ENCODE measurements at places on chromosomes 1 and 21.

DNA sequence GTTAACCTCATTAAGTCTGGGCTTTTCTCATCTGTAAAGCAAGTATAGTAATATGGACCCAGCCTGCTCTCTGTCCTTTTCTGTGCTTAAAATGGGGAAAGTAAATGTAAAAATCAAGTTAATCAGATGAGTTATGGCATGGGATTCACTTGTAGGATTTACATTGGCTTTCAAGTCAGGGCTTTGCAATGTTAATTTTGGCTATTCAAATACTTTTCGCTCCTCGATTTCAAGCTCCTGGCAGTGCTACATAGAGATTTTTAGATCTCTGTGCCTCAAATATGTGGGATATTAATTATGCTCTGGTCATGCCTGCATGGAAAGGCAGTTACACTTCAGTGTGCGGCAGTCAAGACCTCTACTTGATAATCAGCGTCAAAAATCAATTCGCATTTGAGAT lies 709.8 kb downstream of the LTN1 start:
- DNase-seq = no peak

DNA sequence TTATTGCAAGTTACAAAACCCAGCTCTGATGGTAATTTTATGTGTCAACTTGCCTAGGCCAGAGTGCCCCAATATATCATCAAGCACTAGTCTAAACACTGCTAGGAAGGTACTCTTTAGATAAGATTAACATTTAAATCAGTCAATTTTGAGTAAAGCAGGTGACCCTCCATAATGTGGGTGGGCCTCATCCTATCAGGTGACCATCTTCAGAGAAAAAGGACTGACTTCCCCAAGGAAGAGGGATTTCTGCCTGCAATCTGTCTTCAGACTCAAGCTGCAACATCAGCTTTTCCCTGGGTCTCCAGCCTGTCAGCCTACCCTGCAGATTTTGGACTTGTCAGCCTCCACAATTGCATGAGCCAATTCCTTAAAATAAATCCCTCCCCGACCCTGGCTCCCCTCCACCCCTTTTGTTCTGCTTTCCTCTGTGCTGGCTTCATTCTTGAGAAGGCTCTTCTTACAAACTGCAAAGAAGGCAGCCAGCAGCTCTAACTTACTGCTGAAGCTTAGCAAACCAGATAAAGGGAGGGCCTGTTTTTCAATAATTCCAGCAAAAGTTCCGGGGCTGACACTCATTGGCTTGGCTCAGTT lies 56.4 kb upstream of the RUNX3 start:
- DNase-seq = no peak

GRCh38 chr21:29208682-29209059 lies 78.2 kb downstream of the MAP3K7CL start:
- DNase-seq = no peak

GRCh38 chr1:119674111-119674526 lies 26.1 kb upstream of the ZNF697 start:
- DNase-seq = no peak

DNA sequence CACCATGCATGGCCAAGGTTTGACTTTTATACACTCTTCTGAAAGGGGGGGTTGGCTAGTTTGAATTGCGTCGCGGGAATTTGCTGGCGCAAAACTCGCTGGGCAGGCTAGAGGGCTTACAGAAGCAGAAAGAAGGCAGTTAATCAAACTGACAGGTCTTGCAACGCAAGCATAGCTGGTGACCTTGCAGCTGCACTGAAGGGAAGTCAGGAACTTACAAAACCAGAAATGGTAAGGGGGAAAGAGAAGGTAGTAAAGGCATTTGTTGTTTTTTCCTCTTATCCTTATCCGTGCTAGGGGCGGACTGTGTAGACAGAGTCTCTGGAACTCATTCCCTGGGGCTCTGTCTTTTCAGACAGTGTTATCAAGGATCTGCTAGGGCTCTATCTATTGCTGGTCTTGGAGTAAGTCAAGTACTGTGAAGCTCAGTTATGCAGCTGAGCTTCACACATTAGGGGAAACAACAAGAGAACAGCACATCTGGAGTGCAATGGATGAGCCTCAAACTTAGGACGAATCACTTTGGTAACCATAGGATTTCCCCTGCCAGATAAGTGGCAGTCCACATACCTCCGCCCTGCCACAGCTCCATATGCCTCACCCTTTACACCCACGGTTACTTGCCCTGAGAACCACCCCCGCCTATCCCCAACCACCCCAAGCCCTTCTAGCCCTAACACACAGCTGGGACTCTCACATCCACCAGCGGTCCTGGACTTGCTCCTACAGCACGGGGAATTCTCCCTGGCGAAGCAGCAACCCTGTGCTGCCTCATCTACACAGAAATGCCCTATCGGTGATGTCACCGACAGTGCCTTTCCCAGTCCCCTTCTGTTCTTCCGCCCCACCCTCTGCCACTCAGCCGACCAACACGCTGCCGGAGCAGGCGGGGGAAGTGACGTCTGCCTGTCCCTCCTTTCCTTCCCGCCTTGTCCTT lies 251.4 kb downstream of the FAM72C start:
- peak; percentile 50 for DNase-seq

GRCh38 chr1:231421546-231421970 lies 529 bp downstream of the EGLN1 start:
- peak; percentile 38 for DNase-seq

- no peak for DNase-seq
Observed at GRCh38 chr1:147664206-147664605, 6.1 kb downstream of the ACP6 start.

GRCh38 chr21:29332461-29333362 lies 34.0 kb downstream of the BACH1 start:
- no peak for DNase-seq

- DNase-seq = no peak
Observed at GRCh38 chr1:32111789-32112188, 3.9 kb downstream of the KPNA6 start.

DNA sequence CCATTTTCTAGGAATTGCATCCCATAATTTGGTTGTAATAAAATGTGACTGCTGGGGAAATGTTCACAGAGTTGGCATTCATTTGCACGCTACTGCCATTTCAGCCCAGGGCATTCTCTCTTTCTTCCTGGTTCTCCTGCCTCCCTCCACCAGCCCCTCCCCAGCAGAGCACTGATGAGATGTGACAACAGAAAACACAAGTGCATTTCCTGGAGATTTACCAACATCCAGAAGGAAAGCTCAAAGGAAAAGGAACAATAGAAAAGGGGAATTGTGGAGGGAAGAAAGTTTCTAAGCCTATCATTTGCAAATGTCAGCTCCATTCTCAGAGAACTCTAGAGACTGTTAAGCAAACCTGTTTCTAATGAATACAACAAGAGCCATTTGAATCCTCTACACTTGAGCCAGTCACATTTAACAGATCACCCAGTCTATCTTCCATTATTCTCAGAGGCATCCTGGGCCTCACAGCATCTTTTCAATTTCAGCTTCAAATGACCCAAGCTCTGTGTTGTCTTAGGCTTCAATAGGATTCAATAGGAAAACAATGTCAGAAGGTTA lies 395.6 kb upstream of the PBX1 start:
- no peak for DNase-seq

DNA sequence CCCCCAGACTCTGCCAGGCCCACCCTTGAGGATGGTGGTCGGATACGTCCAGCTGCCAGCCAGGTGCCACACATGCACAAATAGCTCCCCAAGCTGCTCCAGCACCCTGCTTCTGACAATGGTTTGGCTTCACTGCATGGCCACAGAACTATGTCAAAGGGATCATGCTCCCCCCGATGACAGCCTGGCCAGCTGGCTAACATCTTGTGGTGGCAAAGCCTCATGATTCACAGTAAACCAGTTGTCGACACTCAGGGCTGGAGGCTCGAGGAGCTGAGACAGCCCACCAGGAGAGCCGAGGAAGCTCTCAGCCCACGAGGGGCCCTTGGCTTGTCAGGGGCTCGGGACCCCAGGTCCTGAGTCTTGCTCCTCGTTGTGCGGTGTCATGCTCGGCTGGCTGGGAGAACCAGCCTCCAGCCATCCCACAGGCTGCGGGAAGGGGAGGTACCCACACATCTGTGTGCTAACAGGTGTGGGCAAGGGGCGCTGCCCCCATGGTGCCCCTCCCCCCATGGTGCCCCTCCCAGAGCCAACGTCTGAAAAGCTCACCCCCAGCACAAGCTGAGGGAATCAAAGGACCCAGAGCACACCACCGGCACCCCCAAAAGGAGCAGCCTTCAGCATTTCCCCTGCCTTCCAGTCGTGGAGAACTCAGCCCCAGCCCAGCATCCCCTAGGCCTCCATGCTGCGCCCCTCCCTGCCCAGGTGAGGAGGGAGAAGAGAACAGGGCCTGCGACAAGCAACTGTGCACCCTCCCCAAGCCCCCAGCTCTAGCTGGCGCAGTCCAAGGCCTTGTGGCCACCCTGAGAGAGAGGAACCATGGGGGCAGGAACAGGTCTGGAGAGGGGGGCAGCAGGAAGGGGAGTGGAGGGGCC lies 41.2 kb downstream of the KIF21B start:
- no peak for DNase-seq

DNA sequence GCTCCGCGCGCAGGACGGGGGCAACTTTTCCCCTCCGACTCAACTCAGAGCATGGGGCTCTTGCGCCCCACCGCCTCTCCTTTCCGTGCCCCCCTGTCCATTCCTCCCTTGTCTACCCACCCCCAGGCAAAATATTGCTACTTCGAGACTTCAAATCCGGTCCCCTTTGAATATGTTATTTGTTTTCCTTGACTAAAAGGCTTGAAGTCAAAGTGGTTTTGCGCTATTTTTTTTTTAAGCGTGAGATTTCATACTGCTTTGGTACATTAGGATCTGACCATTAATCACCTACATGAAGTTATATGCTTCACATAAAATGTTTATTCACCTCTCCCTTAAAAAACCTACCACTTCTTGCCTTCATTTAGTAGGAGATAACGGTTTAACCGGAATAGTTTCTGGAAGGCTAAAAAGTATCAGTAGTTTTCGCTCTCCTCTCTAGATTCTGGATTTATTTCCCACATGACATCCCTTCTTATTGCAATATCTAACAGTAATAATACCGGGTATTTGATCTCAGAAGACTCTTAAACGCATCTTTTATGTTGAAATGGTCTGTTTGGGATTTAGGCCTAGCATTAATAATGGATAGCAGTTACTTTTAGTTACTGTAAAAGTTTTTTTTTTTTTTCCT lies 1.6 kb downstream of the NFIA start:
- DNase-seq = no peak

GRCh38 chr1:26900001-26900814 lies at the start of gene GPATCH3:
GPATCH3 (minus strand) TSS chr1:26900467; CDS start chr1:26900442, 25 bp downstream.
- peak; percentile 93 for DNase-seq

DNA sequence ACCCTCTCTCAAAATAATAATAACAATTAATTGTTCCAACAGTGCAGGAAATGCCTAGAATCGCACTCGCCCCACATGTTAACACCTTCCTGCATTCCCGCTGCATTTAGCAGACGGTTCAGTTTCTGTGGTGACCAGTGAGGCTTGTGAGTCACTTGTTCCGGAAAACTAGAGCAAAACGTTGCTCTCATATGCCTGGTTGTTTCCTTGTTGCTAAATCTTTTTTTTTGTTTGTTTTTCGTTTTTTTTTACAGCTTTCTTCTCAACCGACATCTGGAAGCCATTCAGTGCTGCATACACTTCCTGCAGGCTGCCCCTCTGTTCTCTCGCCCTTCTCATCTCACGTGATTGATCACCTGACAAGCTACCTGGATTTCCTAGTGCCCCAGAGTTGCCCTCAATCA lies 56.9 kb upstream of the TMPRSS2 start:
- no peak for DNase-seq

DNA sequence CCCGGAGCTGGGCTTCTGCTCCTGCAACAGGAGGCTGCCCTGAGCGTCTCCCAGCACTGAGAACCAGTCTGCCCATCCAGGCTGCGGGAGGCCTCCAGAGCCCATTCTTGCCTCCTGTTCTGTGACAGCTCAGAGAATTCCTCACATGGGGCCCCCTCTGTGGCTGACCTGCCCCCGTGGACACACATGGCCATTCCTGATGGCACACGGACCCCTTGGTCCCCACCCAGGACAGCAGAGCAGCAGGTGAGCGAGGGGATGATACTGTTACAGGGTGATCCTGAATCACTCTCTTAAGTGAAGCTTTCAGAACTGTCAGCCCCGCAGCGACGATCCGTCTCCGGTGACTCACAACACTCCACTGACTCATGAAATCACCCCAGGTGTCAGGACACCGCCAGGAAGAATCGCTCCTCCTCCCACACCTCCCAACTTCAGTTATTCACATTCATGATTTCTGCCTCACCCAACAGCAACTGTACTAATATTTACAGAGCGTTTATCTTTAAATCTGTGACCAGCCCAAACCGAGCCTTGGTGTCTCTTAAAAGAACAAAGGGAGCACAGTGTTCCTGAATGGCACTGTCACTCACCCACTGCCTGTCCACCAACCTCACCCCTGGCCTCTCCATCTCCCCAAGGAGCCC lies 22.5 kb downstream of the CHD5 start:
- DNase-seq = no peak

DNA sequence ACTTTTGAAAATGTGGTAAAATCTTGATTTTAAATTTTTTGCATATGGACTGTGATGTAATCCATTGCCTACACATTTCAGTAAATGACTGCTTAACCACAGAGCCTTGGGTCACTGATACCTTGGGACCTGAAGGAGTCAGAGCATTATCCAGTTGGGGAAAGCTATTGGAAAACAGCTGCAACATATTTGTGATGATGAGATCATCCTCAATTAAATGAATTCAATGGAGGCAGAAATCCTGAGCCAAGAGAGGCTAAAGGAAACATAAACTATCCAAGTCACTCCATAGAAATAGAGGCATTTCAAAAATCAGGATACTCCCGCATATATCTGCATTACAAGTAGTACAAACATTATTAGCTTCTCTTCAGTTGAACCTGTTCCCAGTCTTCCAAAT lies 99.8 kb upstream of the PRMT6 start:
- no peak for DNase-seq

DNA sequence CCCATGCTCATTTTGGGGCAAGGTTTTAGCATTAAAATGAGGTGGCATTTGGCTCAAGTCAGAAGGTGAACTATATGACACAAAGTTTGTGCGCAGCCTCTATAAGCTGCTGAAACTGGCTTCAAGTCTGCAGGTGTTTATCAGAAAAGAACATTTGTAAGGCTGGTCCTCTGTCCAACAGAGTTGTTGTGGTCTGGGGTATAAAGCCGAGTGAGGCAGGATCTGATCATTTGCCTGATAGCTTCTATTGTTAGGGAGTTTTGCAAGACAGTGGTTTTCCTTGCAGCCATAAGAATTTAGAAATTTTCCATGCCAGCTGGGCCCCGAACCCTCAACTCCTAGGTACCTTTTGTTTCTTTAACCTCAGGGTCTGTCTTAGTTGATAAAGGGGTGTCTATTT lies 130.8 kb downstream of the PGBD5 start:
- DNase-seq = no peak
